ENCODE measurements at places on chromosomes 3 and 15. TPM values are rescaled to one million over a fixed set of nuclear protein-coding genes. Genes with fewer than 3 reads are reported as not detected.

The JAGN1 gene
- total RNA-seq, result 20.1 TPM

The ROPN1 gene
- total RNA-seq, result not detected

The NME9 gene
- total RNA-seq, result 6.9 TPM

The PLA2G4D gene
- under 0.01 TPM for total RNA-seq

The CSPG4 gene
- total RNA-seq, result 11.5 TPM

The LRRC15 gene
- total RNA-seq, result not detected

The GOLGA6B gene
- not detected for total RNA-seq

The POC1A gene
- 5.1 TPM for total RNA-seq

The GOLGA8S gene
- 0.23 TPM for total RNA-seq

The IL12A gene
- total RNA-seq, result 1.4 TPM

The HCN4 gene
- total RNA-seq, result 5.1 TPM

The HRG gene
- total RNA-seq, result not detected

The ZPLD1 gene
- 0.46 TPM for total RNA-seq

The C2CD4B gene
- 1.2 TPM for total RNA-seq

Measured in diencephalon (tissue), 1 donor.